Hypothalamus (tissue), 51 donors: ENCODE measurements at places on chromosomes 3 and 15.

DNA sequence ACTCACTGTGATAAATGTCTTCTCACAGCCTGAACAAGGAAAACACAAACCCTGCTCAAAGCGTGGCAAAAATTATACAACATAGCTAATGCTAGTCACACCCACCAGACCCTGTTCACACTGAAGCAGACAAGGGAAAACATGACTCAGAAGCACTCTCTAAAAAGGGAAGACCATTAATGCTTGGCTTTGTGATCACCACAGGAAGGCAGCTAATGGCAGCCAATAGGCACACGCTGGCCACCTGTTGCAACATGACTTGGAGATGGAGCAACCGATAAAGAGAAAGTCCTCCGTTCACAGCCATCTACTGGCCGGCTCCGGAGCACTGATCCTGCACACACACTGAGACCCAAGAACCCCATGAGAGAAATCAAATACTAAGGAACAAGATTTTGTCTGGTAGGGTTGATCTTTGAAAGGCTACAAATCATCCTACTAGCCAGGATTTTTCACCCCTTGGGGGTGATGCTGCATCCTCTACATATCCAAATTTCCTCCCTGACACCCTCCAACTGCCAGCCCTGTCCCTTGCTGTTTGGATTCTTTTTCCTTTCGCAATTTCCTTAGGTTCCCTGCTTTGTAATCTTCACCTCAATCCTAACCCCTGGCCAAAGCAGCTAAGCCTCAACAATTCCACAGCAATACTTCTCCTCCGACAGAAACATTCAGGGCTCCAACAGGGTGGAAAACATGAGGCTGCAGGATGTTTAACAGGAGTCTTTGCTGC lies 3.2 kb downstream of the ZXDC start:
- DNase-seq, result no peak

GRCh38 chr3:77800893-77801292 lies 761.0 kb downstream of the ROBO2 start:
- no peak for DNase-seq

GRCh38 chr3:18808429-18808828 lies 339.9 kb upstream of the KCNH8 start:
- DNase-seq, result no peak

GRCh38 chr3:69568951-69569350 lies 170.3 kb upstream of the MITF start:
- DNase-seq, result no peak

- no peak for DNase-seq
Observed at GRCh38 chr15:80709542-80709941, 14.4 kb downstream of the ABHD17C start.

DNA sequence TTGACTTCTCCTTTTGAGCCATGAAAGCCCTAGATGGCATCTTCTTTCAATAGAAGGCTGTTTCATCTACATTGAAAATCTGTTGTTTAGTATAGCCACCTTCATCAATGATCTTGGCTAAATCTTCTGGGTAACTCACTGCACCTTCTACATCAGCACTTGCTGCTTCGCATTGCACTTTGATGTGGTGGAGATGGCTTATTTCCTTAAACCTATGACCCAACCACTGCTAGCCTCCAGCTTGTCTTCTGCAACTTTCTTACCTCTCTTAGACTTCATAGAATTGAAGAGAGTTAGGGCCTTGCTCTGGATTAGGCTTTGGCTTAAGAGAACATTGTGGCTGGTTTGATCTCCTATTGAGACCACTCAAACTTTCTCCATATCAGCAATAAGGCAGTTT lies 189.8 kb downstream of the PLCL2 start:
- DNase-seq, result no peak

DNA sequence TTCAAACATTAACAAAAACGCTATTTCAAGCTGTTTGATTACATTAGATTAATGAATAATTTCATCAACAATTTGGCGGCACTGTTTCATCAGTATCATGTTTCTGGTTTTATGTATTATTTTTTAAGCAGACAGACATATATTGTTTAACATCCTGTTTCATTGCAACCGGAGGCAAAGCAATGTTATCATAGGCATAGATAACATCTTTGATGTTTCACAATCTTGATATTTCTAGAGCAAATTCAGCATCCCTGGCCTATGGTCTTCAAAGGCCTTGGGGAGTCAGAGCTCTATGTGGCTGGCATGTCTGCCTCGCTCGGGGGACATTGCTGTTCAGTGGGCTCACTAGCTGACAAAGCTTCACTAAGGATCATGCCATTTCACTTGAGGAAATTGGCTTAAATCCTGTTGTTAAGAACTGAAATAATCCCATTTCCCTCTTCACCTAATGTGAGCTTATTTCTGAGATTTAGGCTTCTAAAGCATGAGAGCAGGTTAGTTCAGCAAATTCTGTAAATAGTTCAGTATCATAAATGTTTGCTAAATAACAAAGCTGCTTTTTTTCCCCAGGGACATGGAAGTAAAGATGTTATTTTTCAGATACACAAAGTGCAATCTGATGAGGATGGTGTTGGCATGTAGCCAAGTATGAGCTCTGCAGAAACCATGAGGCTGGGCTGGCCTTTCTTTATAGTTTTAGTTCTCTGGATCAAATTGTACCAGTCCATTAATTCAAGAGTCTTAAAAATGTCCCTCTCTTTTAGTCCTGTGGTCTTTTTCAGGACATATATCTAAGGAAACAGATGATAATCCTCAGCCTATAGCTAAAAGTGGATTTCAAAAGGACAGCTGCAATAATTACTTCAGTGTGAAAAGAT lies 941.4 kb downstream of the PLOD2 start:
- DNase-seq, result no peak

- DNase-seq, result no peak
Observed at GRCh38 chr15:50873935-50874361, 34.5 kb upstream of the AP4E1 start.

- DNase-seq, result no peak
Observed at GRCh38 chr3:197542741-197543454, 12.9 kb downstream of the BDH1 start.

GRCh38 chr3:43689766-43690399 lies 855 bp upstream of the ABHD5 start:
- no peak for DNase-seq

GRCh38 chr15:75646112-75646943 lies 1.4 kb upstream of the SNX33 start:
- no peak for DNase-seq

GRCh38 chr3:39542588-39542988 lies 75.1 kb downstream of the MOBP start:
- no peak for DNase-seq

- no peak for DNase-seq
Observed at GRCh38 chr3:173750095-173750494, 352.6 kb downstream of the NLGN1 start.

DNA sequence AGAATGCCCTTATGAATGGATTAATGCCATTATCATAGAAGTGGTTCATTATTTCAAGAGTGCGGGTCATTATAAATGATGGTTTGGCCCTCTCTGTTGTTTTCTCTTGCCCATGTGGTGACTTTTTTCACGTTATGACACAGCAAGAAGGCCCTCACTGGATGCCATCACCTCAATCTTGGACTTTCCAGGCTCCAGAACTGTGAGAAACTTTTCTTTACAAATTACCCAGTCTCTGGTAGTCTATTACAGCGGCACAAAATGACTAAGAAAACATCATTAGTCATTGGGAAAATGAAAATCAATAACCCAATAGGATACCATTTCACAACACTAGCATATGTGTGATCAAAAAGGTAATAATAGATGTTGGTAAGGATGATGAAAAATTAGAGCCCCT lies 119.0 kb upstream of the LPP start:
- no peak for DNase-seq

- DNase-seq, result no peak
Observed at GRCh38 chr3:152574461-152575079, 260.4 kb upstream of the P2RY1 start.

DNA sequence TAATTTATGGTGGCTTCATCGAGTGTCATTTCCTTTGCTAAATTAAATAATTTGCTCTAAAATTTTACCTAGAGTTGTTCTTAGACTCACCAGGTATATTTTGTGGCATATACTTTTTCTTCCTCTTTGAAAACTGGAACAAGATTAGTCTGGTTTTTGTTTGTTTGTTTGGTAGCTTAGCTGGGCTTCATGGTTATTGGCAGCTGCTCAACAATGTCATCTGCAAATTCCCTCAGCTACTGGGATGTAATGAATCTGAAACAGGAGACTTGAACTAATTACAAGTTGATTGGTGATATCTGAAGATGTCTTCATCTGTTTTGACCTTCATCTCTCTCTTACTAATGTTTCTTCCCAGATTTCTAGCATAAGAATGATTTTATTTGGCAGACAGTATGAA lies 270.5 kb upstream of the P2RY1 start:
- no peak for DNase-seq

GRCh38 chr3:72310419-72311380 lies 525.8 kb upstream of the PROK2 start:
- no peak for DNase-seq

- no peak for DNase-seq
Observed at GRCh38 chr3:142651711-142652110, 55.5 kb downstream of the PLS1 start.

DNA sequence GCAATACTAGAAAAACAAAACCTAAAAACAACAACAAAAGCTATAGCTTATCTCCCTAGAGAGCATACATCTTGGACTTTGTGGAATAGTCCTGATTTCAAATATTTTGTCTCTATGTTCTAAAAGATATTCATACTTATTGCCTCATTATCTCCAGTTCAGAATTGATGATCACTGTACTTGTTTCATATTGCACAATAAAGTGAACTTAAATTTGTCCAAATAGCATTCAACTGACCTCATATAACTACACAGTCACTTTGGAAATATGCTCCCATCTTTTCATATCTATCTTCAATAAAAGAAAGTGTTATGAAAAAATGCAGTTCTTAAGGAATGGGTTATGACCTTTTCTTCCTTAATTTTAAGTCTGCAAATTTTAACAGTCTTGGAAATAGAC lies 228.6 kb upstream of the CMC1 start:
- no peak for DNase-seq

- no peak for DNase-seq
Observed at GRCh38 chr3:62785384-62785783, 89.8 kb downstream of the CADPS start.

- DNase-seq, result no peak
Observed at GRCh38 chr3:157460253-157460652, 23.6 kb downstream of the PTX3 start.

DNA sequence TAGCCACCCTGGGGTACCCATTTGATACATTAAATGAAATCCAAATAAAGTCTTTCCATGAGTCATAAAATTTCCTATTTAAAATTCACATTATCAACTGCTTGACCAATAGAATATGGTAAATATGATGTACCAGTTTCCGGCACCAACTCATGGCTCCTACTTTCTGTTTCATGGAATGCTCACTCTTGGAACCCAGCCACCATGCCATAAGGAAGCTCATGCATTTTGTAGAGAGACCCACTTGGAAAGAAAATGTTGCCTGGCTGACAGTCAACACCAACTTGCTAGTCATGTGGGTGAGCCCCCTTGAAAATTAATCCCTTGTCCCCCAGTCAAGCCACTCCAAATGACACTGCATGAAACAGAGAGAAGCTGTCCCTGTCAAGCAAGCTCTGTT lies 57.2 kb downstream of the WWTR1 start:
- DNase-seq, result no peak

DNA sequence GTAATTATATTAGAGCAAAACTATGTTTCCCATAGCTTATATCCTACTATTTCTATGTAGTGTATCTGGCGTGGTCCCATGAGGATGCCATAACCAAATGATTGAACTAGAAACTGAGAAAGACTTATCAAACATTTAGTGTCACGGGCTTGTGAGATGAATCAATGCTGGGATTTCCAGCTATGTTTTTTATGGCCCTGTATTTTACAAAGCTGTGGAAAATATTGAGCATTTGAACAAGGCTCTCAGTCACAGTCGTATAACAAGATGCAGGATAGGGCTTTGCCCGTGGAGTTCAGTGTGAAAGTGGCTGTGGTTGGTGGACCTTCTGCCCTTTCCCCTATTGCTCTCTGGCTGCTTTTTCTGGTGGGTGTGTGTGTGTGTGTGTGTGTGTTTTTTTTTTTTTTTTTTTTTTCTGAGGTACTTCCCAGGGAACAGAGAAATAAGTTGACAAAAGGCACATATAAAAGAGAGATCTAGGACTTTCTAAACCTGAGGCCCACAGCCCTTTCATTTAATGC lies 60.7 kb downstream of the CACNA1D start:
- no peak for DNase-seq

- DNase-seq, result no peak
Observed at GRCh38 chr3:194326968-194327217, 24.2 kb downstream of the CPN2 start.

GRCh38 chr3:59797533-59797932 lies 747.7 kb upstream of the CFAP20DC start:
- DNase-seq, result no peak

DNA sequence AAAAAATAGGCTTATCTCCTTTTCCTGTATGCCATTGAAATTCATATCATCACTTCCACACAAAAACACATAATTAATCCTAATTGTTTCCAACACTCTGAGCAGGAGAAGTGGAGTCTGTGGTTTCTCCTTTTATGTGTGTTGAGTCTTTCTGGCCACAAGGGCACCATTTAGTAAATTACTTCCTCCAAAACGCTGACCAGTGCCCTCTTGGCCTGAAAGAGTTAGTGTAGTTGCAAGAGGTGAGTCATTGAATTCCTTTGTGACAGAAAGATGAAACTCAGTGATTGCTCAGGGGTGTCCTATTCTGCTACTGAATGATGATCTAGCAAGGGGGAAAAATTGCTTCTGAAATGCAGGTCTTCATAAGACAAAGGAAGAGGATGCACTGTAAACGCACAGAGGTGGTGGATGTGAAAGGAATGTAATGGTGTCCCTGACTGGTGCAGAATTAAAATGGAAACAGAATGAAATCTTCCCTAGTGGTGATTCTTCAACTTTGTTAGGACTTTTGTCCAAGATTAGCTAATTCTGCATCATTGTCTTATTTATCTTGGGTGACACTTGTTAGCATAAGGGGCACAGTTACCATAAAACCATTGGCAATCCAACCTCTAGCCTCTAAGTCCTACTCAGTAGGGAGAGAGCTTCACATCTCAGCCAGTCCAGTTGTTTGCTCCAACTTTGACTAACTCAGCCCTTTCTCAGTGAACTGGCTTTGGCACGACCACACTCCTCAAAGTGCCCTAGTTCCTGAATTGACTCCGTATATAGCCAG lies 208.4 kb upstream of the NANOGP8 start:
- no peak for DNase-seq

GRCh38 chr15:28110481-28110881 lies 11.4 kb upstream of the OCA2 start:
- DNase-seq, result no peak

- DNase-seq, result no peak
Observed at GRCh38 chr3:150429767-150430671, 21.9 kb downstream of the TSC22D2 start.

DNA sequence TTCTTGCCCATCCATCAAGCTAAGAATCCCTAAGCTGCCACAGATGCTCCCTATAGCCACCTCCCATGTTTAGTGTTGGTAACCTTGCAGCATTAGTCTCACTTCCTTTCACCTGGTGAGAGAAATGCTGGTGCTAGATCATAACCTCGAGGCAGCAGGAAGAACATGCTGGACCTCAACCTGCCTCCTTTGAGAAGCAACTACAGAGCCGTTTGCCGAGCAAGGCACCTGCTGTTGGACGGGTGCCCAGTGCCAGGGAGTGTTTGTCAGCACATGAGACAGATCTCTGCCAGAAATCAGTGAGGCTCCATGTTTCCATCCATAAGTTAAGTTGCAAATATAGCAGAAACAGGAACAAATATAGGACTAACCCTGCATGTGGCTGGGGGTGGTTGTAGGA lies 955.7 kb downstream of the TUSC7 start:
- no peak for DNase-seq

- DNase-seq, result no peak
Observed at GRCh38 chr3:94928921-94929320, 866.1 kb downstream of the NSUN3 start.

- no peak for DNase-seq
Observed at GRCh38 chr15:65920121-65920520, 50.8 kb downstream of the RAB11A start.
